ENCODE measurements at places on chromosomes 4 and X.

GRCh38 chrX:69282893-69283690 is 117.8 kb upstream of the PJA1 start:
- DNase-seq = no peak

DNA sequence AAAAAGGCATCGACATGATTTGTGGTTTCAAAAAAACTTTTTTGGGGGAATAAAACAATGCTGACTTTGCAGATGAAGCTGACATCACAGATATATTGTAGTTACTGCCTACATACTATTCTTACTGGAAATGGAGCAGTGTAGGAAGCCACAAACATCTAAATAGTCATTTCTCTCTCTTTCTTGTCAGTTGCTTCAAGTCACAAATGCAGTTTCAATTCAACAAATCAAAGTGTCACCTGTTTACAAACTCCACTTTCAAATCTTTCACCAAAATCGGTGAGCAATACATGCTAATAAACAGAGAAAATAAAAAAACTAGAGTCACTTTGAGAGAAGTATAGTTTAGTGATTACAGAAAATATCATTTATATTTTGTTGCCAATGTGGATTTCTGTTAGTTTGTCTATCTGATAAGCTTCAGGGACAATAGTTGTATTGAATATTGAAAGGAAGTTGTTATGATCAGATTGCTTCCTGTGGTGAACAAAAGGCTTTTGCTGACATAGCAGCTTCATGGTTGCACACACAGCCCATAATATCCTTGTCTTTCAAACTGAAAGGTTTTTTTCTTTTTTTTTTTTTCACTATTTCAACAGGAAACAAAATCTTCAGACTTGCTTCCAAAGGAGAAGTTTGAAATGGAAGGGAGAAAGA is 49.7 kb upstream of the PTPN13 start:
- no peak for DNase-seq

GRCh38 chr4:118280501-118281218 is 72.1 kb downstream of the PRSS12 start:
- DNase-seq = peak; percentile 28

DNA sequence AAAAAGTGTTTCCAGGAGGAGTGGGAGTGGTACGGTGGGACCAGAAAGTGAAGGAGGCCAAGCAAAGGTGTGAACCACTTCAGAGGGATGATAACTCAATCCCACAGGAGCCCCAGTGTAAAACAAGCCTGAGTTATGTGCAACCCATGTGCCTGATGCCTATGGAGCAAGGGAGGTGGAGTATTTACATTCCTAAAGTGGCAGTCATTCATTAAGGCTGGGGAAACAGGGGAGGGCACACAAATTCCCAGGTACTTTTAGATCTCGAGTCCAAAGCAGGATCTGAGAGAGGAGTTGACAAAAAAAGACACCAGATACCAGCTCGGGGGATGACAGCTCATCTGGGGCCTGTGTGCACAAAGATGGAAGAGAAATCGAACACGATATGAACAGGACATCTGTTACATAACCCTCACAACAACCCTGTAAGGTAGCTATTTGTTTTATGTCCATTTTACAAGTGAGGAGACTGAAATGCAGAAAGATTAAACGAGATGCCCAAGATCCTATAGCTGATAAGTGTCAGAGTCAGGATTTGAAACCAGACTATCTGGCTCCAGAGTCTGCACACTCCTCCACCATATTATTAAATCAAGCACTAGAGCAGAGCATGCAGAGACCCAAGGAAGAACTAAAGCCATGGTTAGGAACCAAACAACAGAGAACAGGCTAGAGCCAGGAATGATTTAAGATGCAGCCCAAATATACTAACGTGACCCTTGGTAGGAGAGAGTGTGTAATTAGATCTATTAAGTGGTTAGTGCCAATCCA is 91.9 kb upstream of the MAPK10 start:
- DNase-seq = no peak

- no peak for DNase-seq
Observed at GRCh38 chr4:71564775-71565174, 219.1 kb downstream of the GC start.

DNA sequence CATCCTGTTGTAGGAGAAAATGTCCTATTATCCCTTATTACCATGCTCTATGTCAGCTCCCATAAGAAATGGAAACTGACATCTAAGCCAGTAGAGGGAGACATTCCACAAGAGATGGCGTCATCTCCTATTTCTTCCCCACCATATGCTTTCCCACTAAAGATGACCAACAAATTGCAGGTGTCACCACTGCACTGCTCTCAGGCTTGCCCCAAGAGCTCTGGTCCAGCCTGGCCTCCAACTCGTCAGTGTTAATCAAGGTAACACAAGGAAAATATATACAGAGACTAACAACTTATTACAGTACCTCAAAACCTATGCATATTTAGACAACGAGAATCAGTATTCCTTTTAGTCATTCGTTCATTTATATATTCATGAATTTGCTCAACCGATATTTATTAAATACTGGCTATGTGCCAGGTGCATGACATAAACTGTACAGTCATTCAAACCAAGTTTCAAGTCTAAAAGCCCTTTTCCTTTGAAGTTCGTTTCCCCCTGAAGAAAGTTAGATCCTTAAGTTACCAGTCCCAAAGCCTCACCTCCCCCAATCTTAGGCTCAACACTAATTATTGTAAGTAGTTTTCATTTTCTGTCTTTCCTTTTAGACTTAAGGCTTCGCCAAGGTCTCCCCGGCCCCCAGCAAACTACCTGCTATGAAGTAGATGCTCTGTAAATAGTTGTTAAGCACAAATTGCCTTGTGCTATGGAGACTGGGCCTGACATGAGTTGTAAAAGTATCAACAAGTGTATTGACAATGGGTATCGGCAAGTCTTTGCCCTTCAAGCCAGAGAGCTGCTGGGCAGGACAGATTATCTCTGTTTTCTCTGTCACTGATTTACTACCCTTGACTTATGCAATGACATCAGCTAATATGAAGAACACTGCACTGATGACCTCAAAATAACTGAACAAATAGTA is 3.1 kb upstream of the FGB start:
- peak; percentile 34 for DNase-seq

GRCh38 chrX:78746496-78746895 is 1.0 kb upstream of the LPAR4 start:
- no peak for DNase-seq

- DNase-seq = no peak
Observed at GRCh38 chr4:104490096-104490769, 4.5 kb downstream of the CXXC4 start.

- no peak for DNase-seq
Observed at GRCh38 chr4:77538144-77538543, 67.5 kb upstream of the CXCL13 start.

- DNase-seq = no peak
Observed at GRCh38 chrX:38232079-38232686, 11.5 kb upstream of the SRPX start.

GRCh38 chrX:150352581-150352980 is 10.5 kb upstream of the MAMLD1 start:
- DNase-seq = peak; percentile 11

DNA sequence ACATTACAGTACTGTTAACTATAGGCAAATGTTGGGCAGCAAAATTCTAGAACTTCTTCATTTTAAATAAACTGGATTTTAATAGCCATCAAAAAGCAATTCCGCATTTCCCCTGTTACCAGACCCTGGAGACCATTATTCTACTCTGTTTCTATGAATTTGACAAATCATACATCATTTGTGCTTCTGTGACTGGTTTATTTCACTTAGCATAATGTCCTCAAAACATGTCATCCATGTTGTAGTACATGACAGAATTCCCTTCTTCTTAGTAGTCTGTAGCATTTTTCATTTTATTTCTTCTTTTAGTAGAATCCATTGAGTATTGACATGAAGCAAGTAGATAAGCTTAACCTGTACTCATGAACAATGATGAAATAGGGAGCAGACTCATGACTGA is 59.4 kb upstream of the PPP4R3C start:
- no peak for DNase-seq

GRCh38 chr4:80091688-80092087 is 18.7 kb upstream of the ANTXR2 start:
- DNase-seq = no peak

GRCh38 chr4:21885241-21885640 is 63.3 kb downstream of the KCNIP4 start:
- no peak for DNase-seq

- DNase-seq = no peak
Observed at GRCh38 chr4:16492872-16493271, 266.6 kb upstream of the TAPT1 start.

GRCh38 chr4:183129675-183130074 is 30.6 kb downstream of the WWC2 start:
- no peak for DNase-seq

DNA sequence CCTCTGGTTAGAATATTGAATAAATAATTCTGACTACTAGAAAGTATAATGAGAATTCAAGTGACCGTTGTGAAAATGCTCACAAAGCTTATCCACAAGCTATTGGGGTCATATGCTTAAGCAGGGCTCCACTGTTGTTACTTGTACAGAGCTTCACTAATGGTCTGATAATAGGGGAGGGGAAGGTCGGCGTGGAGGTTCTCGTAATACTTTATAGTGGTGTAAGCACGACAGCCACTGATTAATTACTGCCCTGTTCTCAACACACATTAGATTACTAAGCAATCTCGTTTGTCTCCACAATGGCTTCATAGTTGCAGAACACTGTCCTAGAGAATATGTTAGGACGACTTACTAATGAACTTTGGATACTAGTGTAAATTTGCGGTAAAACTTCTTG is 11.6 kb downstream of the UNC5C start:
- no peak for DNase-seq

GRCh38 chr4:170005472-170005871 is 20.7 kb downstream of the MFAP3L start:
- no peak for DNase-seq

DNA sequence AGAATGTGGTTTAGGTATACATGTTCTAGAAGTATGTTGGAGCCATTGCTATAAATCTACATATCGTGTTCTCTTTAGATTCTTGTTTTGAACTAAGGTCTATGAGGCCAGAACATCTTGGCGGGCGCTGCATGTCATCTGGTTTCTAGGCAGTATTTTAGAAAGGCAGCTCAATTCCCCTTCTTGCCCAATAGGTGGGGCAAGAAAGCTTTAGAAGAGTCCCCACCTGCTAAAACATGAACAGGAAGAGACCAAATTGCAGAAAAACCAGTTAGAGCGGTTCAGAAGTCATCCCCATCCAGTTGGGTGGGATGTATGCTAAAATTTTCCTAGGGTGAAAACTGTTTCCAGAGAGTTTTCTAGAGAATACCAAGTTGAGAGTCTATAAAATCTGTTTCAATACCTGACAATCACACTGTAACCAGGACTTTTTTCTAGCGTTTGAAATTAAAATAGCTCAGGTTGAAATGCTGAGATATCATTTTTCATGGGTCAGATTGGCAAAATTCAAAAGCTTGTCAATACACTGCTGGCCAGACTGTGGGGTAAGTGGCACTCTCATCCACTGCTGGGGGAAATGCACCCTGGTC is 17.5 kb upstream of the SH3KBP1 start:
- peak; percentile 11 for DNase-seq

DNA sequence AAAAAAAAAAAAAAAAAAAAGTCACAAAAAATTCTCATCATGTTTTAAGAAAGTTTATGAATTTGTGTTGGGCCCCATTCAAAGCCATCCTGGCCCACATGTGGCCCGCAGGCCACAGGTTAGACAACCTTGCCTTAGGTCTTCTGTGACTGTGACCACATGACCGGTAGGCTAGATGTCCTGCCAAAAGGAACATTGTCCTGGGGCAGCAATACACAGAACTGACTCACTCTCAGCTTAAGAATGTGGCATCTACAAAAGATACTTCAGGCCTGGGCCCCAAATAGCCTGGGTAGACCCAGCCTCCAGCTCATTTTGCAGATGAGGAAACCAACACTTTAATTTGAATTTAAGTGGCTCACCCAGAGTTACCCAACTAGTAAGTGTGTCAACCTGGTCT is 10.0 kb downstream of the AWAT2 start:
- DNase-seq = no peak

DNA sequence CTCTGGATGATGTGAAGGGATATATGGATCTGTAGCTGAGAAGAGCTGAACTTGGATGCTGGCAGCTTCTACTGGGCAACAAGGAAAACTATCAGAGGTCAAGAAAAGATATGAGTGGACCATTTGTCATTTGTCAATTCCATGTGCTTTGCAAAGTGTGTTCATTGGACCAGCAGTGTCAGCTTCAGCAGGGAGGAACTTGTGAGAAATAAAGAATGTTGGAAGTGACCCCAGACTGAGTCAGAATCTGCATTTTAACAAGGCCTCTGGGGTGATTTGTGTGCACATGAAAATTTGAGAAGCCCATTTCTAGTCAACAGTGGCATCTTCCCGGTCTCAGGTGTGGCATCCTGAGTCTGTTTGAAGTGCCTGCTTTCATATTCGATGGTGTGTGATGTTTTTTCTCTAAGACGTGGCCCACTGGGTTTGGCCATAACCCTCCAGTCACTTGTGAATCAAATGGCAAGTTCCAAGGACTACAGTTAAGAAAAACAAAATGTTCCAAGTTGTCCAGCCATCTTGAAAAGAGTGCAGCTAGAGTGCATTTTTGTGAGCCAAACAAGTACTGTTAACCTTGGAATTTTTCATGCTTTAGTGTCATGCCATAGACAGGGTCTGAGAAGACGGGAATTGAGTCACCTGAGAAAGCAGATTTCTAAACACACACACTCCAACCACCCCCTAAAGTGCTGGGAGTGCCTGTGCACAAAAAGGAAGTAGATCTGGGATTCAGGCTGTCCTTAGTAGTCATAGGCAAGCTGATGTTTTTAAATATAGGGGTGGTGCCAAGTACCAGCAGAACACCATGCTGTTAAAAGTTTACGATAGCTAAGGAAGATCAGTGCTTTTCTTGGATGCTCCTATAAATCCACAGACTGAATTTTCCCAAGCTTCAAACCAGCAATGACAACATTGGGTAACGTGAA is 26.4 kb downstream of the GPM6B start:
- DNase-seq = no peak

GRCh38 chrX:2631743-2632532 is 59.2 kb upstream of the CD99 start:
- no peak for DNase-seq

- DNase-seq = peak; percentile 75
Observed at GRCh38 chrX:15882704-15883539, 28.3 kb upstream of the AP1S2 start.

- DNase-seq = peak; percentile 96
Observed at GRCh38 chrX:2690856-2691542, at the start of gene CD99. Gene CD99 (plus strand): TSS chrX:2691295. CDS start chrX:2691361, 66 bp downstream.

- DNase-seq = no peak
Observed at GRCh38 chr4:85508654-85509053, 33.7 kb downstream of the ARHGAP24 start.

DNA sequence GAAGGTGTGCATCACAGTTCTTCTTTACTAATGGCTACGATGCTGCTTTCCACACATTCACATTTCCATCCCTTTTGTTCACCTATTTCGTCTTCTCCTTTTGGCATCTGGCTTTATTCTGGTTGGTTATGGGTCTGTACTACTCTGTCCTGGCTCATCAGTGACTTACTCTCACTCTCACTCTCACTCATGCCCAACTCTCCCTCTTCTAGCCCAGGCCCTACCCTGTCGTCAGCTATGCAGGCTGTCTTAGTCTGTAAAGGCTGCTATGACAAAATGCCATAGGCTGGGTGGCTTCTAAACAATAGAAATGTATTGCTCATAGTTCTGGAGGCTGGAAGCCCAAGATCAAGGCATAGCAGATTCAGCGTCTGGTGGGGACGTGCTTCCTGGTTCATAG is 105.6 kb upstream of the PUDP start:
- no peak for DNase-seq

All from suppressor macrophage (primary cell).